ENCODE measurements at places on chromosomes 12 and 14.

GRCh38 chr14:98018628-98019027 lies 1221.4 kb downstream of the VRK1 start:
- no peak for DNase-seq

DNA sequence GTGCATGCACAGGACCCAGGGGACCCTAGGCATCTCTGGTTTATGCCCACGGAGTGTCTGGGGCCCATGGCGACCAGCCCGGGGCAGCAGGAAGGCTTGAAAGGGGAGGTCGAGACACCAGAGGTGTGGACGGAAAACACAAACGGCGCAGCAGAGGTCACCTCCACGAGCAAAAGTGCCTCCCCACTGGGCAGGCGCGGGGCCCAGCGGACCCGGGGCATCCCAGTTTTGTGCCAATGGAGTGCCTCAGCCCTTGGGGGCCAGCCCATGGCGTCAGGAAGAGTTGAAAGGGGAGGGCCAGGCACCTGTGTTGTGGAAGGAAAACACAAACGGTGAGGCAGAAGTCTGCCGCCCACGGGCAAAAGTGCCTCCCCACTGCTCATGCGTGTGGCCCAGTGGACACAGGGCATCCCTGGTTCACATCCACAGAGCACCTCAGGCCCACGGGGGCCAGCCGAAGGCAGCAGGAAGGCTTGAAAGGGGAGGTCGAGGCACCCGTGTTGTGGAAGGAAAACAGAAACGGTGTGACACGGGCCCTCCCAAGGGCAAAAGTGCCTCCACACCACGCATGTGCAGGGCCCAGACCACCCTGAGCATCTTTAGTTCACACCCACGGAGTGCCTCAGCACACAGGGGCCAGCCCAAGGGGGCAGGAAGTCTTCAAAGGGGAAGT lies 378.8 kb downstream of the ALG10 start:
- no peak for DNase-seq

- DNase-seq = no peak
These were observed 530.2 kb downstream of the RPS29 start for GRCh38 chr14:49056021-49056420.

- no peak for DNase-seq
These were observed 4.2 kb downstream of the VASH1 start for GRCh38 chr14:76765461-76765931.

GRCh38 chr12:42213023-42213422 lies 25.0 kb downstream of the YAF2 start:
- DNase-seq = no peak

DNA sequence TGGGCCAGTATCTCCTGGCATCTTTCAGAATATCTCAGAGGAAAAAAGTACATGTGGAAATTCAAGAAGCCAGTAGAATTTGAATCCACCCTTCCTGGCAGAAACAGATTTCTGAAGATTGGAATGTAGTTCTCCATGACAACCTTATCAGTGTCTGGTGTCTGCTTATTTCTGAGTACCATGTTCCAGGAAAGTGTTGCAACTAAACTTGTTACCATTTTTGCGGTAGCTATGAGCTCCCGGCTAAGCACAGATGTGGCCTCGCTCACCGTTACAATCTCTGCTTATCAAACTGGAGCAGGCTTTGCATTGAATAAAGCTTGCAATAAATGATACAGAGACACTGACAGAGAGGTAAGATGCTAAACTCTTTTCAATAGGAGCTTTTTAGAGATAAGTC lies 13.0 kb upstream of the ITPR2 start:
- DNase-seq = no peak
